Stimulated activated CD8-positive, alpha-beta memory T cell treated with anti-CD3 and anti-CD28 coated beads, Interleukin-15, amount 100 ng/mL, for 4 hours (primary cell): ENCODE measurements at places on chromosomes 2 and 18.

GRCh38 chr2:108588070-108588668, 53.9 kb downstream of the LIMS1 start:
- DNase-seq, result no peak

GRCh38 chr2:203683932-203684556, 22.4 kb upstream of the CD28 start:
- DNase-seq, result no peak

- no peak for DNase-seq
These were observed 888.0 kb downstream of the EPHA4 start for GRCh38 chr2:220684099-220684498.

DNA sequence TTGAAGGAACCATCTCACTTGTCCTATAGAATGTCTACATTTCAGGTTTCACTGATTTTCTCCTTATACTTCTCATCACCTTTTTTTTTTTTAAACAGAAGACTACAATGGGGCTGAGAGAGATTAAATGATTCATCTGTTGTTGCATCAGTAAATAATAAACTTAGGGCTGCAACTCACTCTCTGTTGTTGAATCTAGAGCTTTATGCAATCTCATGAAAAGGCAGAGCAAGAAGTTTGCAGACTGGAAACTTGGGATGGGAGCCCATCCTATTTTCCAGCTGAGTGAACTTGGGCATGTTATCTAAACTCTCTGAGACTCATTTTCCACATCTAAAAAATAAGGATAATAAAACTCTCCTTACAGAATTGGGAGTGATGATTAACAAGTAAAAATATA, 58.4 kb downstream of the PDE1A start:
- DNase-seq, result no peak

- no peak for DNase-seq
These were observed 93.2 kb downstream of the UNC80 start for GRCh38 chr2:209864716-209865295.
